ENCODE measurements at places on chromosomes 3 and 15.

DNA sequence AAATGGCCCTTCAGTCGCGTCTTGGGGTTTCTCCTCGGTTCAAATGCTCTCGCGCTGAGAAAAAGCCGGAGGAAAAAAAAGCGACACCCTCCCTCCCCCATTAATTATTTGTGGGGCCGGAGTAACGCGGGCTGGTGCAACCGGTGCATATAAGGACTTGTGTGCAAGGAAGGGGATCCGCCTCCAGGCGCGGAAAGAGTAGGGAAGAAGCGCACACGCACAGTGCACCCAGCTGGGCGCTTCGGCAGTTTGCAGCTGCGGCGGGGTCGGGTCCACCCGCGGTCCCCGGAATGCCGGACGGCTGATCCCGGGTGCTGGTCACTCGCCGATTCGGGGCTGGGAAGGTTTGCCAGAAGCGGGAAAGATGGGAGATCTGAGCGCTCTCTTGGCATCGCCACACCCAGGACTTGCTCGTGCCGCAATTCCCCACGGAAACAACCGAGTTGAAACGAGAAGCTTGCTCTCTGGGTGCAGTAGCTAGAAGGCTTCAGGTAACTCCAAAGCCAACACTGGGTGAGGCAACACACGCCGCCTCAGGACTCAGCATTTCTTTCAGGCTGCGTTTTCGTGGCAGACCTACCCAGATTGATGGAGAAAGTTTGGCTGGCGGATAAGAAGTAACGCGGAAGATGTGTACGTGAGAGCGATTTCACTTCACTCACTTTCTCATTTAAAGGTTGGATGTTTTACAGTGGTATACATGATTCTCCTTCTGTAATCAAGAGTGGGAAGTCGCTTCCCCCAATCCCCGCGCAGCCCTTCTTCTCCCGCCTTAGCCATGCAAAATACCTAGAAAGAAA is 720 bp upstream of the TNIK start:
- peak; percentile 32 for DNase-seq

- no peak for DNase-seq
Observed at GRCh38 chr3:123576122-123576521, 8.7 kb downstream of the HACD2 start.

- no peak for DNase-seq
Observed at GRCh38 chr3:186128158-186128557, 19.3 kb upstream of the ETV5 start.

DNA sequence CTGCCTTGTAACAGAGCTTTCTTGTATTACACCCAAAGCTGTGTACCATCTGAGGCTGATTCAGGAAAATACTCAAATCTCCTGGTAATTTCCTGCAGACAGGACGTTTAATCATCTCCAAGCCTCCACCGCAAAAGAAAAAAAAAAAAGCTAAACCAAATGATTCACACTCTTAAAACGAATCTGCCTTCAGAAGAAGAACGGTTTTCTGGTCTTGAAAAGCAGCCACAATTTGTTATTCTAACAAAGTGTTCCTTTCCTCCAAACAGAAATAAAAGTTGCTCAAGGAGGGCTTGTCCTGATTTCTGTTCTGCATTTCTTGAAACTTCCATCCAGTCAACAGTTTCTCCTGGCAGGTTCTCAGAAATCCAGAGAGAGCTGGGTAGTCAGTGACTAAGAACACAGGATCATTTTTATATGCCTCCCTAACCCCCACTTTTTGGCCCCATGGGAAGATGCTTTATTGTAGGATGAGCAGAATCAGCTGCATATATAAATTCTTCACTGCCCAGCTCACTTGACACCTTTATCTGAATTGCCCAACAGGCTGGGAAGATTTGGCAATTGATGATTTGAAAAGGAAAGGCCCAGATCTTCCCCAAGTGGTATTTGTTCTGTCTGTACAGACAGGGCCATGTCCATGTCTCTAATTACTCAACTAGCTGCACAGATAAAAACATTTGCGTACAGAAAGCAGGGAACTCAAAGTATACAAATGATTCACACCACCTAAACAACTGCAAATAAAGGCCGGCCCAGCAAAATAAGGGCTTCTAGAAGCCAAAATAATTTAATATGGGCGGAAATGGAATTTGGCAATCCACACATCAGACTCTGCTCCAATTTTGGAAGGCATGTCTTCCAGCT is 41.0 kb upstream of the PRICKLE2 start:
- DNase-seq: no peak

DNA sequence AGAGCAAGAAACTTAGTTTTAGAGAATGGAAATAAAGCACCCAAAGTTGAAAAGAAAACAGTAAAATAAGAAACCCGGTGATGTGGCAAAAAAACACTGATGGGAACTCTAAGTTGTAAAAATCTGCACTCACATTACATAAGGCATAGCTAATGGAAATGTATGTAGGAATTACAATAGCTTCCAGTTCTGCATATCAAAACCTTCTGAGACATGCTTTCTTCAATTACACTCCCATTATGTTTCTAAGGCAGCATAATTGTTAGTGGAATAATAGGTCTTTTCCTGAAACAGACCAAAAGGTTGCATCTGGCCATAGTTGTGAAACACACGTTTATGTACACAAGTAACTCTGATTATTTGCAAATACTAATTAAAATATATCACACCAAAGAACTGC is 41.4 kb downstream of the SLC30A4 start:
- DNase-seq: no peak
